ENCODE measurements at places on chromosomes 11 and 22.

- DNase-seq = no peak
Observed at GRCh38 chr11:72007089-72007476, 8.4 kb downstream of the IL18BP start.

DNA sequence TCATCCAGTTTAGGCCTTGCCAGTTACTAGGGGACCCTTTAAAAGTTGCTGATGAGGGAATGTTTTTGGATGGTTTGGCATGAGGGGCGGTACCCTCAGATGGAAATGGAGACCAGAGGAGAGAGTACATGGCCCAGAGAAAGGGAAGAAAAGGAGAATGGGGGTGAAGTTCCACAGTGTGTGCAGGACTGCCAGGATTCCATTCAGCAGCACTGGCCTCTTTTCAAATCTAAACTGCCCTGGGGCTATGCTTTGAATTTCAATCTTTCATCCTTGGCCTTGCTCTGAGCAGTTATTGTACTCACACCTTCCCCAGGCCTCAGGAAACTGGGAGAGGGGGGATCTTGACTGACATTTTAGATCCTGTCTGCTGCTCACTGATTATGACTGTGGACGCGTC, 3.0 kb downstream of the SLC3A2 start:
- DNase-seq = no peak

DNA sequence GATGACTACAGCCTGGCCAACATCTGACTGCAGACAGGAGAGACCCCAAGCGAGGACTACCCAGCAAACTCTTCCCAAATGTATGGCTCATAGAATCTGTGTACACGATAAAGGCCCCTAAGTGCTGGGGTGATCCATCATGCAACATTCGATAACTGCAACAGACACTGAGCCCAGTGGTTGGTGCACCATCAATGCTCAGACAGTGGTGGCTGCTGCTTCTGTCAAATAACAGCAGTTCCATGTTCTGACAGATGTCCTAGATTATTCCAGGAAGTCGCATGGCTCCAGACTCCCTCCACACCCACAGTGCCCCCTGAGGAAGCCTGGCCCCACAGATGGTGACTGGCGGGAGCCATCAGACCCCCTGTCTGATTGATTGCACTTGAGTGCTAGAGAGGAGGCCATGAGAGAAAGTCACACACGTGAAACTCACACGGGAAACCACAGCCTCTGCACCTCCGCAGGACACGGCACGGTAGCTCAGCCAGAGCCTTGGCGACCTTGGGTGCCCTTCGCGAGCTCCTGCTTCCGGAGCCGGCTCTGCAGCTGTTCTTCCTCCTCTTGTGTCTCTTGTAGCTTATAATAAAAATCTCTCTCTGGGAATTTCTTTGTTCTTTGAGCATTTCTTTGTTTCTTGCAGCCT, 1155.9 kb downstream of the TBC1D22A start:
- no peak for DNase-seq

DNA sequence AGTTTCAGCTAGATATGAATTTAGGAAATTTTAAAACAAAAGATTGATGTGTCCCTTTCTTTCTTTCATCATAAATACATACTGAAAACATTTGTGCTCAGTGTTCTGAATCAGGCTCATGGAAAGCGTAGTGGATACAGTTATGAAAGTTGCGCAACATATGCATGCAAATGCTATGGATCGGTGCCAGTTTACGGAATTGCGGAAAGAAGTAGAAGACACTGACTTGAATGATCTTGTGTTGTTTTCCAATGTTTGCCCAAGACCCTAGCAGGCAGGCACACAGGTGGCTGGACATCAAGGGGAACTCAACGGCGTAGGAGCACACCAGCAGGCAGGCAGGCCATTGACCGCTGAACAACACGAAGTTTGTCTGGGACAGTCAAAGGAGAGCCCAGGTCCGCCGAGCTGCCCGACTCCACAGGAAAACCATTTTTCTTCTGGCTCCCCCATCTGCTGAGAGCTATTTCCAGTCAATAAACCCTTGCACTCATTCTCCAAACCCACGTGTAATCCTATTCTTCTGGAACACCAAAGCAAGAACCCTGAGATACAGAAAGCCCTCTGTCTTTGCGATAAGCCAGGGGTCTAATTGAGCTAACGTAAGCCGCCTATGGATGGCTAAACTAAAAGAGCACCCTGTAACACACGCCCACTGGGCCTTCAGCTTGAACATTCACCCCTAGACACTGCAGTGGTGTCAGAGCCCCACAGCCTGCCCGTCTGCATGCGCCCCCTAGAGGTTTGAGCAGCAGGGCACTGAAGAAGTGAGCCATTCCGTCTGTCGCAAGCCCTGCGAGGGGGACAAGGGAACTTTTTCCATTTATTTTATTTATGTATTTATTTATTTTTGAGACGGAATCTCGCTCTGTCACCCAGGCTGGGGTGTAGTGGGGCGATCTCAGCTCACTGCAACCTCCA, 7.4 kb upstream of the BIRC3 start:
- no peak for DNase-seq

- peak; percentile 45 for DNase-seq
Observed at GRCh38 chr11:1546536-1547466, 25.3 kb downstream of the DUSP8 start.

DNA sequence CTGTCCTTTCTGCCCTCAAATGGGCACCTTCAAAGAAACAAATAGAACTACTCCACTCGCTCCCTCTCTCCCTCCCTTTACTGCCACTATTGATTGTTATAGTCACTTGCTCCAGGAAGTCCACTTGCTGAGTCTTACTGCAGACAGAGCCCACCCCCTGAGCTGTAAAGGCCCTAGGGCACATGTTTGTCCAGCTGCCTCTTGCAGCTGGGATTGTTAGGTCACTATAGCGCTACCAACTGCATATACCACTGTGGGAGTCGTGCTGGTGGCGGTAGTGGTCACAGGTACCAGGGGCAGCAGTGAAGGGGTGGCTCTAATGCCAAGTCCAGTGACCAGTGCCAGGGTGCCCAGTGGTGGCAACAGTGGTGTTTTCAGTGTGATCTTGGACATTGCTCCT, 4.4 kb upstream of the SREBF2 start:
- no peak for DNase-seq

- DNase-seq = no peak
Observed at GRCh38 chr11:24005202-24005876, 491.5 kb upstream of the LUZP2 start.
